ENCODE measurements at places on chromosomes 2 and 18.

GRCh38 chr18:48668466-48669179, 129.8 kb downstream of the CTIF start:
- no peak for DNase-seq

DNA sequence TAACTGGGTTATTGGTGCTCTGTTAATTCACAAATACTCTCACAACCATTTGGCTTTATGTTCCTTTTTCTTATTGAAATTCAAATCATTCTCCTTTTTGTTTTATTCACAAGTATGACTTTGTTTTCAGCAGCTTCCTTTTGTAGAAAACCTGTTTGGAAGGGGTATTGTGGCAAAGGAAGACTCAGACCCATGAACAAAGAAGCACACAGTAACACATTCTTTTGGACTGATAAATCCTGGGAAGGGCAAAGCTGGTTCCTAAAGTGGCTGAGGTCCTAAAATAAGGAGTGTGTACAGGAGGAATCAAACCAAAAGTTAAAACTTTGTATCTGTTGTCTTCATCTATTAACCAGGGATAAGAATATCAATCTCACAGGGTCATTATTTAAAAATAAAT, 374.7 kb upstream of the FIGN start:
- DNase-seq = no peak

DNA sequence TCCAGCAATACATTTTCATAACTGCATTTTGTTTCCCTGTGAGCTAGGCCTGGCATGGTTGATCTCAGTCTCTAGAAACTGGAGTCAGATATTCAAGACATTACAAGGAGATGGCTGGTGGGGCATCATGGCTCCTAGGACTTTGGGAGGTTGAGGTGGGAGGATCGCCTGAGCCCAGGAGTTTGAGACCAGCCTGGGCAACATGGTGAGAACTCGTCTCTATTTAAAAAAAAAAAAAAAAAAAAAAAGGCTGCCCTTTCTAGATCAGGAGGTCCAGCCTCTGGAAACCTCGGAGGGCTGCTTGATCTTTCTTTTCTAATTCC, 362 bp upstream of the VAMP8 start:
- DNase-seq = no peak

- DNase-seq = no peak
Measured at GRCh38 chr18:416930-417329, 83.6 kb downstream of the COLEC12 start.

GRCh38 chr2:129347486-129348217, 631.8 kb upstream of the RAB6C start:
- DNase-seq = no peak

DNA sequence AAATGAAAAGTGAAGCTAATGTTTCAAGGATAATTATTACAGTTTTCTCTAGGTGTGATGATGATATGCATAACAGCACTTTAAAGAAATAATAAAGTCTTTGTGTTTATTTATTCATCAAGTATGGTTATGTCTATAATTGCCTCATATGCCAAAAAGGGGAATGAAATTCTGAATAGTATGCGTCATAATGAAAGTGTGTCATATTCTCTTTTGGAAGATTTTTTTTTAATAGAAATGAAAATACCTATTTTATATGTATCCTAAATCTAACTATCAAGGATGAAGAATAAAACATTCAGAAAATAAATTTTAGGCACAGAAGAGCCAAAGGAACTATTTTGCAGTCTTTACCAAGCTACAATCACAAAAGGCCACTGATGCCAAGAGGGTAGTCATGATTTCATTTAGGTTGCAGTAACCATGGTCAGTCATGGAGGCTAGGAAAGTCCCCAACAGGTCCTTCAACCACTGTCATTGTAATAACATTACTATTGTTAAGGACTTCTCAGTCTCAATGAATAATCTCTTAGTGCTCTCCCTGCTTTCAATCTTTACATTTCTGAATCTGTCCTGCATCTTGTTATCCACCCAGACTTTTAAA, 712.5 kb downstream of the DCDC2C start:
- DNase-seq = no peak

Data from inflammatory macrophage (primary cell).